ENCODE measurements at places on chromosomes 4 and X.

GRCh38 chrX:45804276-45804675, 603.6 kb upstream of the DIPK2B start:
- DNase-seq = no peak

DNA sequence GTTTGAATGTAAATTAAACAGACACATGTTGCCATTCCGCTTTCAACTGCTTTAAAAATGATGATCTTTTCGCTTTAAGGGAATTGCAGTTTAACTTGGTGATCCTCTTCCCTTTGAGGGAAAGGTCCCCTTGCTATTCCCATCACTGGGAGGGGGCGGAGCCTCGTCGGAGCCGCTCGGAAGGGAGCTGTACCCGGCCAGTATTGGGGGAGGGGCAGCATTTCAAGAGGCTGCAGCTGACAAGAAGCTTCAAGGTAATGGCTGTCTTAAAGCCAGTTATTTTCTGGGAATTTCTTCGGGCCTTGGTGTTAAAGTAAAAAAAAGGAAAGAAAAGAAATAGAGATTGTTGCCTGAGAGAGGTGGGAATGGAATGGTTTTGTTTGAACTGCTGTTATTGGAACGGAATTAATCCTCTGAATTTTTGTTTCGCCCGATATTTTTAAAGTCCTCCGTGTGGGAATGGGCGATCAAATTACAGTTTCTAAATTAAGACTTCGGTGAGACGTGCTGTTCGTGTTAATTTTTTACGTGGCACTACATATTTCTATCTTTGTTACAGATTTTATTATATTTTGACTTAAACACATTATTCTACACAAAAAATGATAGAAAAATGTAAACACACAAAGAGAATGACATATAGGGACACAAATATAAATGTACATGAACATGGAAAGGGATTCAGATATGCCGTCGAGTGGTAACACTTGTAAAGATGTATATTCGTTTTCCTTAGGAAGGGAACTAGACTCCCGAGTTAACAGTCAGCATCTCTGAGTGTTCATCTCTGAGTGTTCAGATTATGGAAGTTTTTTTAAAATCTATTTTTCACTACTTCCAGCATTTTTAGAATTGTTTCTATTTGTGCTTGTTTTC, 9.2 kb downstream of the PWWP3B start:
- no peak for DNase-seq

GRCh38 chrX:39591099-39591498, 506.7 kb downstream of the BCOR start:
- DNase-seq = no peak

- DNase-seq = no peak
Observed at GRCh38 chrX:132413459-132413858, 75.4 kb downstream of the MBNL3 start.

DNA sequence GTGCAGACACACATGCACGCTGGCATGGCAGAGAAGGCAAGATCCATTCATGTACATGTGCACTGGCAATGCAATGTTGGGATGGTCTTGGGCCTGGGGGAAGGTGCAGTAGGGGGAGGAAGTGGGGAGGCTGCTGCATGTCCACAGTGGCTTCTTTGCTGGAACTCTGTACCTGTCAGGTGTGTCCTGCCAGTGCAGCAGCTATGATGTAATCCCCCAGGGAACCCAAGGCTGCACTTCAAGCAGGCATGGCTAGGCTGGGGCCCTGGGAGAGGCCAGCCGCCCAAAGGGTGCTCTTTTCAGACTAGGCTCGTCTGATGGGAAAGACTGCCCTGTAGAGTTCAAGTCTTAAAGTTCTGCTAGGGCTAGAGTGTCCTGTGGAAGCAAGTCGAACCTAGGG, 1304.0 kb downstream of the FAM133A start:
- no peak for DNase-seq

GRCh38 chrX:135431886-135432285, 10.1 kb downstream of the SMIM10L2A start:
- DNase-seq = no peak

DNA sequence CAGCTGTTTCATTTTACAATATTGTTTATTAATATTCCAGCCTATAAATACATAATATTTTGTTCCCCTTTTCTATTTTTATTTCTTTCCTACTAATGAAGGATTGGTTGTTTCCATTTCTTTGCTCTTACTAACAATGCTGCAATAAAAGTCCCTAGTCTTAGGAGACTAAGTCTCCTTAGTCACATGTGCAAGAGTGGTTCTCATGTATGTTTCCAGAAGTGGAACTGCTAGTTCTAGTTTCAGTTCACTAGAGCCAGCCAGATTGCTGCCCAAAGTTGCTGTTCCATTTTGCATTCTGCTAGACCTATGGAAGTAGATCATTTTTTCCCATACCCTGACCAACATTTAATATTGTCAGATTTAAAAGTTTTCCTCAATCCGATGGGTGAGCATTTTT, 44.3 kb downstream of the CNGA1 start:
- DNase-seq = no peak

GRCh38 chr4:8010618-8011017, 71.0 kb upstream of the AFAP1 start:
- DNase-seq = no peak

DNA sequence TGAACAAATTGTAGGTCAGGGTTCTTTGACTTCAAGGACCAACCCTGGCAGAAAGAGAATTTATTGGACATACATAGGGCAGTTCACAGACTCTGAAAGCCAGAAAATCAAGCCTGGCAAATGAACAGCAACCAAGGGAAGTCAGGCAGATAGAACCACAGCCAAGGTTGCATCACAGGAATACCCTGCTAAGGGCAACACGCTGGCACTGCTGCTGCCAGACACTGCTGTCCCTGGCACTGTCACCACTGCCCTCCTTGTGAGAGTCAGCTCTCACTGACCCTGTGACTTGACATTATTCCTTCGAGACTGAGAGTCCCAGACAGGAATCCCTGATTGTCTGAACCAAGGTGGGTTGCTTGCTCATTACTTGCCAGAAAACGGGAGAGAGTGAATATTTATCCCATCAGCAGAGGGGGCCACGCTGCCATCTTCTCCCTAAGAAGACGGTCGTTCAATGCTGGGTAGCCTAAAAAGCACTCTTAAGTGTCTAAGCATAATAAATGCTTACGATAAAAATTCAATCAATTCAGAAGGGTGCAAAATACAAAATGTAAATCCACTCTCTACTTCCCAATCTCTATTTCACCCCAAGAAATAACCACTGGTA, 23.2 kb upstream of the PTTG2 start:
- DNase-seq = no peak

DNA sequence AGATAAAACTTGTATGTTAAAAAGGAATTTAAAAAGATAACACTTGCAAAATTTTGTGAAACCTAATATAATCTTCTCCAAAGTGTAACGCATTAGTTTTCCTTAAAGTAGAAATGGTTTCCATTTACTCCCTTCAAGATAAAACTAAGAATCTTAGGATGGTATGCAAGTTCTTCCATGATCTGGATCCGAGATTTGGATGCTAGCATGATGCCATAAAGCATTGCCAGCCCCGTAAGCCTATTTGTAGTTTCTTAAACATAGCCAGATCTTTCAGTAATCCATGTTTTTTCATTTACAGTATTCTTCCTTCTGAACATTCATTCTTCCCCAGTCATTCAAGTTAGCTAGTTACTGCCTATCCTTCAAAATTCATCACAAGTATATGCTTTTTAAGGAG, 572.4 kb downstream of the KCNIP4 start:
- no peak for DNase-seq

DNA sequence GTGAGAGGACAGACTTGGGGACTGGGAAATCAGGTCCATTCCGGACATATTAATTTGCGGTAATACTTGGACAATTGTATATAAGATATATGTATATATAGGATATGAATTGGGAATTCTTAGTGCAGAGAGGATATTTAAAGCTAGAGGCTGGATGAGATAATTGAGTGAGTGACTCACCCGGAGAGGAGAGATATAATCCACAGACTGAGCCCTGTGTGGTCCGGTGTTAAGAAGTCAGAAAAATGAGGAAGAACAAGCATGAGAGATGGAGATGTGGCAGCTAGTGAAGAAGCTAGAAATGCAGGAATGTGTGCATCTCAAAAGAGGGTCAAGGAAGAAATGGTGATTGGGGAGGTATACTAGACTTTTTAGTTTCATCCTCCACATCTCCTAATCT, 336.2 kb downstream of the SLC7A11 start:
- DNase-seq = no peak

GRCh38 chr4:121421594-121421993, 40.8 kb upstream of the QRFPR start:
- no peak for DNase-seq

DNA sequence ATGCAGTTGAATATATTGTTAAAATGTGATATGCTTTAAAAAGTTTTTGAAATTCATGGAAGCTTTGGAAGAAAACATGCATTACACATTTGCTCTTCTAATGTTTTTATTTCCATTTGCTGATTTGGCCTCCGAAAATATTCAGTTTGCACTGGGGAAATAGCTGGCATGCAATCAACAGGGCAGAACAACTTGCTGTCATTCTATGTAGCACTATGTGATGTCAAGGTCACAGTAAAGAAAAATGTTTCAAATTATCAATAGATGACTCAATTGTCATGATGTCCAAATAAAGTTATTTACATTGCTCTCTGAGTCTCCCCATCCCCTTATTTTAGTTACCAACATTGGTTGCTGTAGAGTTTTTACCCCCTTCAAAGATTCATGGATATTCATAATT, 119.2 kb downstream of the TLL1 start:
- DNase-seq = no peak

- no peak for DNase-seq
Observed at GRCh38 chrX:153517423-153517822, at the start of gene ATP2B3. Gene ATP2B3, plus strand, starts transcription at chrX:153517642. Its CDS starts 18,606 bp downstream, at chrX:153536248.

DNA sequence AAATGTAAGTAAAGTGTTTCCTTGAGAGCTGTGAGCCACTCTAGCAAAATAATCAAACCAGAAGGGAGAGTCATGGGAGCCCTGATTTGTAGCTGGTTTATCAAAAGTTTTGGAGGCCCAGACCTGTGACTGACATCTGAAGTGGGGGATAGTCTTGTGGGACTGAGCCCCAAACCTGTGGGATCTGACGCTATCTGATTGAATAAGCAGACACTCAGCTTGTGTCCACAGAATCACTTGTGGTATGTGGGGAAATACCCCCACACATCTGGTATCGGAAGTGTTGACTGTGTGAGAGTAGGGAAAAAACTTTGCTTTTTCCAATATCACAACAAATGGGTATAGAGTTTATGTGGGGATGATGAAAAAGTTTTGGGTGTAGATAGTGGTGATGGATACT, 35.4 kb downstream of the FUNDC1 start:
- DNase-seq = no peak

- DNase-seq = no peak
Observed at GRCh38 chr4:7007944-7008343, 35.2 kb upstream of the TADA2B start.

GRCh38 chr4:48906206-48907173, at the start of gene OCIAD2:
Gene OCIAD2, minus strand, starts transcription at chr4:48906774. Its CDS starts 2,225 bp downstream, at chr4:48904549.
- DNase-seq = peak; percentile 76

DNA sequence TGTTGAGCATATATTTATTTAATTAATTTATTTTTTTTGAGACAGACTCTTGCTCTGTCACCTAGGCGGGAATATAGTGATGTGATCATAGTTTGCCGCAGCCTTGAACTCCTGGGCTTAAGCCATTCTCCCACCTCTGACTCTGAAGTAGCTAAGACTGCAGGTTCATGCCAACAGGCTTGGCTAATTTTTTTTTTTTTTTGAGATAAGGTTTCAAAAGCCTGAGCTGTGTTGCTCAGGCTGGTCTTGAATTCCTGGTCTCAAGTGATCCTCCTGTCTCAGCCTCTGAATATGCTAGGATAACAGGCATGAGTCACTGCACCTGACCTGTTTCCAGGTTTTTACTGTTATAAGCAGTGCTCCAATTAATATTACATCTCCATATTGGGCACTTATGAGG, 4.8 kb downstream of the ADD1 start:
- DNase-seq = no peak

GRCh38 chr4:26031704-26032103, 117.7 kb downstream of the SMIM20 start:
- DNase-seq = no peak

DNA sequence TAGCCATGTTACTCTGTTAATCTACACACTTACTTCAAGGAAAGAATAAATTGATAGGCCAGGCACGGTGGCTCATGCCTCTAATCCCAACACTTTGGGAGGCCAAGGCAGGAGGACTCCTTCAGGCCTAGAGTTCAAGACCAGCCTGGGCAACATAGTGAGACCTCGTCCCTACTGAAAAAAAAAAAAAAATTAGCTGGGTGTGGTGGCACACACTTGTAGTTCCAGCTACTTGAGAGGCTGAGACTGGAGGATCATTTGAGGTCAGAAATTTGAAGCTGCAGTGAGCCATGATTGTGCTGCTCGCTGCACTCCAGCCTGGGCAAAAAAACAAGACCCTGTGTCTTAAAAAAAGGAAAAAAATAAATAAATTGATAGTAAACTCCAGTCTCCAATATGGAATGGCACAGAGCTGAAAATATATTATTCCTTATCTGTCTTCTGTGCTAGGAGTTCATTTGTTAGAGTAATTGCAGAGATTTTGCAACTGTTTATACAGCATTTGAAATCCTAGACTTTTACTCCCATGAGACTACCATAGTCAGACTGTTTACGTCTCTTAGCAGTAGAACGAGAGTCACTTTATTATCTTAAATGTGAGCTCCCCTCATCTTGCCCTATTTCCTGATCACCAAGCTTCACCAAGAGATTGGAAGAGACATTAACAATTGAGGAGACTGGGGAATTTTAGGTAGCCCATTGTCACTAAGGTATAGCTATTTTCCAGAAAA, 18.8 kb upstream of the TMEM131L start:
- DNase-seq = no peak

GRCh38 chr4:88775529-88775928, 77.9 kb upstream of the NAP1L5 start:
- no peak for DNase-seq

DNA sequence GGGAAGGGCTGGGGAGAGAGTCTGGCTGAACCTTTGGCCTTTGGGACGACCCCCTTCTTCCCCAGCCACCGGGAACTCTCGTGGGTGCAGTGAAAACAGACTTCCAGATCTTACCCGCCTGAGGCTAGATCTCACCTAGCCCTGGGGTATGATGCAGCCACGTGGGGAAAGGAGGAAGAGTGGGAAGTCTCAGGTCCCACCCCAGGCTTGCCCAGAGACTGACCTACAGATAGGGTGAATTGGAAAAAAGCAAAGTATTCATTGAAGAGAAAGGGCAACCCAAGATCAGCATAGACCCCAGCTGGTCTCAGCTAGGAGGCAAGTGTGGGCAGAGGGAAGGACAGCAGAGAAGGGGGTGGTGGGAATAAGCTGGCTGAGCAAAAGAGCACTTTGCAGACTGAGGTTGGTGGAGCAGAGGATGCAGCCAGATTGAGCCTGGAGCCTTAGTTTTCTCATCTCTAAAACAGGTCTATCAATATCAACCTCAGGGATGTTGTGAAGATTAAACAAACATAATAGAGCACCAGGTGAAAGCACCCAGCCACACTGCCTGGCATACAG, 4.2 kb upstream of the EFNB1 start:
- no peak for DNase-seq

- DNase-seq = no peak
Observed at GRCh38 chrX:118698516-118699170, 28.8 kb upstream of the IL13RA1 start.

GRCh38 chr4:153156263-153156662, 48.0 kb upstream of the TRIM2 start:
- no peak for DNase-seq

- no peak for DNase-seq
Observed at GRCh38 chr4:80077639-80078038, 4.6 kb upstream of the ANTXR2 start.

- DNase-seq = peak; percentile 60
Observed at GRCh38 chrX:112841114-112841819, 636 bp upstream of the AMOT start.

Measured in activated CD4-positive, alpha-beta T cell treated with anti-CD3 and anti-CD28 coated beads for 1 hour (primary cell).